ENCODE measurements at places on chromosomes 11 and 22.

DNA sequence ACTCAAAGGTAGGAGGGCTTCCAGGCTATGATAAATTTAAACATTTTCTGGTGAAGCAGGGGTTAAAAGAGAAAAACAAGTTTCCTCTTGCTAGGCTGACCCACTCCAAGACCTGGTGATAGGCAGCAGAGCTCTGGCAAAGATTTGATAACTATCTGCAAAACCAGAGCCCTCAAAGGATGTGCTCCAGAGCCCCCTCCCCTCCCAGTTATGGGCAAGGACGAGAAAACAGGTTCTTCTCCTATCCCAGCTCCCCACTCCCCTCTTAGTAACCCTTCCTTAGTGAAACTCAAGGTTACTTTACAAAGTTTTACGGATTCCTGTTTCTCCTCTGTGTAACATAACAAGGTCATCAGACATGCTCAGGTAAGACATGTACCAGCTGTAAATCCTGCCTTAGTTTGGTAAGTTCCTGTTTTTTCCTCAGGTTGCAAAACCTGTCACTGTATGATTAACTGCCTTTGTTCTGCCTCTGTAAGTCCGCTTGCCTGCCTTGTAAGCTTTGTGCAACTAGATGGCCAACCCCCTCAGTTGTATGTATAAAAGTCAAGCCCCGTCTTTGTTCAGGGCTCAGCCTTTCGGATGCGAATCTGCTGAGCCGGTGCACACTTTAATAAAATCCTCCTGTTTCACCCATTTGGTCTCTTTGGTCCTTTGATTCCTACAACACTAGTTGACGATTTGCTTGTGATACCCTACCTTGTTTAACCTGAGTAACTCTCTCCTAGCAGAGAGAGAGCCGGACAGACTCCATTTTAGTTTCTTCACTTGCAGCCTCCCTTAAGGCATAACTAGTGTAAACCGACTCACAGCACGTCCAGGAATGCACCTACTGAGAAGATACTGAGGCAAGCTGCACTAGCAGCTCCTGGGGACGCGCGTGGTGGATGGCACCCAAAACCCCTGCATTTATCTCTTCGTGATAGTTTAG lies 13.9 kb downstream of the APOBEC3H start:
- DNase-seq = no peak

DNA sequence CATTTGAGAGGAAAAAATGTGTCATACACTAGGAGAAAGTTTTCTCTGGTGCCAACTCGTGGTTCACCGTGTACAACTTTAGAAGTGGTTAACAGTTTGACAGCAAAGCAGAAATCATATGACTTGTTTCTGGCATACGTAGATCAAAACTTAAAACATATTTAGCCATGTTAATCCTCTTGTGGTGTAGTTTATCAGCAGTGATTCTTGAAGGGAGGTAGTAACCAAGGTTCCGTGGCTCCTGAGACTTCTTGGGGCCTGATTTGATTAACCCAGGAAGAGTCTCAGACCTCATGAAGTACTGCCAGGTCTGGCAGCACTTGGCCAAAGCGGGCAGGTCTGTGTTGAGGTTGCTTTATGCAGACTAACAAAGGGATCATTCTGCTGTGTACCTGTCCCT lies 40.5 kb downstream of the SREBF2 start:
- DNase-seq = no peak

DNA sequence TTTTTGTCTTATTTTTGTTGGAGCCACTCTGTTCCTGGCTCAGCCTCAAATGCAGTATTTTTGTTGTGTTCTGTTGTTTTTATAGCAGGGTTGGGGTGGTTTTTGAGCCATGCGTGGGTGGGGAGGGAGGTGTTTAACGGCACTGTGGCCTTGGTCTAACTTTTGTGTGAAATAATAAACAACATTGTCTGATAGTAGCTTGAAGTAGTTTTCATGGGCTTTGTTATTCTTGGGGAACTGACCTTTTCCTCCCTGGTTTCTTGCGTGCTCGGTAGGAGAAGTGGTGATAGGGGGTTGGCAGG lies 6.0 kb upstream of the MCM5 start:
- DNase-seq = no peak

GRCh38 chr22:48338793-48339705 lies 1488.6 kb downstream of the BRD1 start:
- no peak for DNase-seq

DNA sequence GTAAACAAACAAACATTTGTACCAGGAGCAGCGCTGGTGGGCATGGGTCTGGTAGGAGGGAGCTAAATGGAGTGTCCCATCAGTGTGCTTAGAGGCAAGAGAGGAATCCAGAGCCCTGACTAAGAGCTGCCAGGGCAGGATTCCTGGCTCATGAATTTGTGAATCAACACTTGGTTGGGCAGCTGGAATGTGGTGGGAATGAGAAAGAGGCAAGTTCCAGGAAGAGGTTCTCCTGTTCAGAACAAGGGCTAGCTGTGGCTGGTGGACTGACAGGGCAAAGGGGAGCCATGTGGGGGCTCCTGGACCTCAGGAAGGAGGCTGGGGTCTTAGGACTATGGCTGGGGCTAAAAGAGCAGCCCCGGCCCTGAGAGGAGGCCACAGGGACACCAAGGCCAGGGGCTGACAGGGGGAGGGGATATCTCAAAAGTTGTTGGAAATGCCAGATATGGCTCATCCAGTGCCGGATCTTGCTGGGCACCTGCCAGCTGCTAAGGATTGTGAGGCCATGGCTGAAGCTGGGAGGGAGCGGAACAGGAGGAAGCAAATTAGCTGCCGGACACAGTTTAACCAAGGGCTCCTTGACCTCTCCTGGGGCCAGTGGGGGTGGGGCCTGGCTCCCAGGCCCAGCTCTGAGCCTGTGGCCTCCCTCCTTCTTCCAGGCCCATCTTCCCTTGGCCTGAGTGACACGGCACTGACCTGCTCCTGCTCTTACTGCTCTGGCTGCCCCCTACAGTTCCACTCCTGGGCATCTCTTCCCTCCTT lies 14.6 kb upstream of the P2RY6 start:
- no peak for DNase-seq

- no peak for DNase-seq
These were observed 133.1 kb upstream of the HSD17B12 start for GRCh38 chr11:43547430-43547831.

DNA sequence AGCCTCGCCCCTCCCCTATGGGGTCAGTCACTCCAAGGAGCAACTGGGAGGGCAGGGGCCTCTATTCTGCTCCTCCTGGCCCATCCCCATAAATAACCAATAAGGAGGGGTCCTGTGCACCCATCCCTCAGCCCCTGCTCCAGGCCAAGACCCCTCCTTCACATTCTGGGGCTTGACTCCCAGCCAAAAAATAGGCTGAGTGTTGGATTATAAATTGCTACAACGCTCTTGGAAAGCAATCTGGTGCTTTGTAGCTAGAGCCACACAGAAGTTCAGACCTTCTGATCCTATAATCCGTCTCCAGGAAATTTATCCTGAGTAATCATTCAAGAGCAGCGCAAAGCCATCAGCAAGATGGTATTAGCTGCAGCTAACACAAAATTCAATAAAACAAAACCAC lies 42.5 kb downstream of the ABCC8 start:
- no peak for DNase-seq

- peak; percentile 24 for DNase-seq
These were observed 19.6 kb downstream of the CKAP5 start for GRCh38 chr11:46826310-46827044.

DNA sequence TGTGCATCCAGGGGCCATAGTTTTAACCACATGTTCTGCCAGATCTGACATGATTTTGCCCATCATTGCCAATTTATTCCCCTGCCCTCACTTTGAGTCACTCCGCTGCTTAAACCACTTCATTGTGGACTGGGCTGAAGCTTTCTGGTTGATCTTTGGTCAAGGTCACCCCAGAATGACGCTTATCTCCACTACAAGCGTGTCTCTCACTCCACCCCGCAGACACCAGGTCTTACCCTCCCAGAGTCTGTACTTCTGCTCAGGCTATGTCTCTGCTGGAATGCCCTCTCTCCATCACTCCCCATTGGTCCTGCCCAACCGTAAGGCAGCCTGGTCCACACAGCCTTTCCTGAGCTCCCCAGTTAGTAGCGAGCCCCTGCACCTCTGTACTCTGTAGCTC lies 170.5 kb upstream of the SYT13 start:
- no peak for DNase-seq

GRCh38 chr11:128772814-128773213 lies 78.9 kb downstream of the FLI1 start:
- no peak for DNase-seq

DNA sequence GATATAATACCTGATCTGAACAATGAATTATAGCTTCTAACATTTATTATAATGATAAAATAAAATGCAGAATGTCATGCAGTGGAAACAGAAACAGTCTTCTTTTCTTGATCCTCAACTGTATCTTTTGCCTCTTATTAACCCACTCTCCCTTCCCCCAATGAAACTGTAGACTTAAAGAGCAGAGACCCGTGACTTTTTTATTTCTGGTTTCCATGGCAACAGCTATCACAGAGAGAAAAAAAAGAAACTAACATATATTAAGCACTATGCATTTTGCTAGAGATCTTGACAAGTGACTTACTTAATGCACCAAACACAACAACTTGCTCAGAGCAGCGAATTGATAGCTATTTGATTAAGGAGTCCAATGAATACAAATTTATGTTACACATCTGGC lies 69.3 kb downstream of the RAB38 start:
- DNase-seq = no peak

GRCh38 chr11:45170484-45170883 lies 24.0 kb downstream of the PRDM11 start:
- no peak for DNase-seq

- DNase-seq = no peak
These were observed 19.9 kb downstream of the TEAD1 start for GRCh38 chr11:12694183-12694531.

GRCh38 chr11:78347956-78348355 lies 69.7 kb downstream of the GAB2 start:
- DNase-seq = no peak

DNA sequence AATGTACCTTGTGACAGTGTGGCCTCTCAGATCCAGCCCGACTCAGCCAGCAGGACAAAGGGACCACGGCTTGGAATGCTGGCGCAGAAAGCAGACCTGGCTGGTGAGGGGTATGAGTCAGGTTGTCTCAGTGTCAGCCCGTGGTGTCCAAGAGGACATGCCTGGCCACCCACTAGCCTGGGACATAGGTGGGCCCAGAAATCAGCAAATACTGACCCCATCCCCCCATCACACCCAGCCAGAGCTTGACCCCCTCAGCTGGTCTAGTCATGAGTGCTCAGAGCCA lies 4.5 kb downstream of the BANF1 start:
- no peak for DNase-seq

DNA sequence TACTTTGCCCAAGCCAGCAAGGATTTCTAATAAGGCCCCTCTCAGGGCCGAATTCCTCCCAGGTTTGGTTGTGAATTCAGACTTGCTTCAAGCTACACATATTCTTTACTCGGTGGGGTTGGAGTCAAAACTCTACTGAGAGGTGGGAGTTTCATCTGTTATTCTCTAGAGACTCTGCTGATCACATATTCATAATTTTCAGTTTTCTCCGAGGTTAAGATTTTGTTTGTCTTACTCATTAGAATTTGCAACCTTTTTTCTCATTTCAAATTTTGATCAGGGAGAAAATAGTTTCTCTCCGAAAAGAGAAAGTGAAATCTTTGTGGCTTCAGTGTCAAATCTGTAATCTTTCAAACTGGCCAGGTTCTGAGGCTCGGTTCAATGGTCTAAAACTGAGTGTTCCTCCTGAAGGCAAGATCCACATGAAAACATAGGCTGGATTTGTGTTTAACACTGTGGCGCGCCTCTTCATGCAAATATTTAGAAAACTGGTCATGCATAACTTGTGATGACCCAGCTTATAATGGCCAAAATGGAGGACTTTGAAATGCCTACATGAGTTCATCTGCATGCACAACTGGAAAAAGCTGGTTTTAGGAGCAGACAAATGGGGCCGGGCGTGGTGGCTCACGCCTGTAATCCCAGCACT lies 21.5 kb upstream of the GSTP1 start:
- no peak for DNase-seq

GRCh38 chr22:49527611-49528419 lies 299.9 kb downstream of the BRD1 start:
- no peak for DNase-seq

GRCh38 chr11:73162196-73162740 lies 20.1 kb upstream of the FCHSD2 start:
- no peak for DNase-seq

DNA sequence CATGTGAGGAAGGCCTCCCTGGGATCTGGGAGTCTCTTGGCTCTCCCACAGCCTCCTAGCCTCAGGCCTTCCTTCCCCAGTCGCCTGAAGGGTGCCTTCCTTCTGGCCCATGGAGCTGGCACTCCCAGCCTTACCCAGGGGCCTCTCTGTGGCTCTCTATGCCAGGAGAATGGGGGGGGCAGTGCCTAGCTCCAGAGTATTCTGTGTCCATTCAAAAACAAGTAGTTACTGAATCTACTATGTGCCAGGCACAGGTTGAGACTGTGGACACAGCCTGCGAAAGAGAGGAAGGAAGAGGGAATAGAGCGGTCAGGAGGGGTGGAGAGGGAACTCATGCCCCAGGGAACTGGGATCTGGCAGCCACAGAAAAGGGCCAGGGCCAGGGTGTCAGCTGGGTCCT lies 2.7 kb upstream of the PLA2G3 start:
- DNase-seq = no peak

DNA sequence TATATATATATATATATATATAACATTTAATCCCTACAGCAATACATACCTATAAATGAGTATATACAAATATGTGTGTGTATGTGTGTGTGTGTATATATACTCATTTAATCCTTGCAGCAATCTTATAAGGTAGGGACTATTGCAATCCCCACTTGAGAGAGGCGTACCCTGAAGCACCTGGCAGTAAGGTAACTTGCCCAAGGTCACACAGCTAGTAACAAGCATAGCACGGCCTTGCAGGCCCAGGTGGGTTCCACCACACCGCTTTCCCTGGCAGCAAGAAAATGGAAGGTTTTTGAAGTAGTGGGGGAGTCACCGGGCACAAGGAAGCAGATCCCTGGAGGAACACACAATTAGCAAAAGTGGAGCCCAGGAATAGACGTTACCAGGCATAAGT lies 3.3 kb upstream of the ADA2 start:
- DNase-seq = no peak

DNA sequence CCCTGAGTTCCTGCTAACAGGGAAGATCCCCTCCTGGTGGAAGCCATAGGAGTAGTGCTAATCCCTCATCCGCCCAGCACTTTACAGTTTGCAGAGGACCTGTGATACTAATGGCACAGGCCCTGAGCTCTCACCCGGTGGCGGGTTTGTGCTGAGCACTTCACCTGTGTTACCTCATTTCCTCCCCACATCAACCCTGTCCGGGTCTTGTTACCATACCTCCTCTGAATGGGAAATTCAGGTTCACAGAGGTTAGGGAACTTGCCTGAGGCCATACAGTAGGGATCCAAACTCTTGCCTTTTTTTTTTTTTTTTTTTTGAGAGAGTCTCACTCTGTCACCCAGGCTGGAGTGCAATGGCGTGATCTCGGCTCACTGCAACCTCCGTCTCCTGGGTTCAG lies 25.2 kb downstream of the CAPN1 start:
- no peak for DNase-seq
